ENCODE measurements at places on chromosomes 13 and 19.

DNA sequence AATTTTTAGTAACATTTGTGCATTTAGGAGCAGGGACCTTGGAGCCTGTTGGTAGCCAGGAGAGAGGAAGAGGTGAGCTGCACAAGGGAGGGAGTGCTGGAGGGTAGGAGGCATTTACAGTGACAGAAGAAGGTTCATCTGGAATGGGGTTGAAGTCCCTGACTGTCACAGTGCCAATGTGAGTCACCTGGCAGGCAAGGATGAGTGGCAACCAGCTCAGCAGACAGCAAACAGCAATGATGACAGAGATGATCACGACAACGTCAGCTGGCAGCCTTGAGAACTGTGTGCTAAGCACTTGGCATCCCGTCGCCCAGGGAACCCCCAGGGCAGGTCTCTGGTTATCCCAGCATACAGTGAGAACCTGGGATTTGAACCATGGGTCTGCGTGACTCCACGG is 2.6 kb downstream of the OR10H5 start:
- H3K36me3 ChIP-seq: no peaks in the 10 kb centered on the region
- H3K4me3 ChIP-seq: no peak overlapping the region
- H3K27me3 ChIP-seq: no peaks in the 10 kb centered on the region
- no peak overlapping the region for H3K27ac ChIP-seq

- peaks cover 6% of the 10 kb centered on the region for H3K27me3 ChIP-seq
- no peak overlapping the region for H3K4me3 ChIP-seq
- H3K27ac ChIP-seq: no peak overlapping the region
- peaks cover 3% of the 10 kb centered on the region for H3K4me1 ChIP-seq
Observed at GRCh38 chr19:8654591-8655339, 24.3 kb downstream of the NFILZ start.

GRCh38 chr13:41502673-41503072 is 45.3 kb downstream of the RGCC start:
- H3K4me3 ChIP-seq: no peak overlapping the region
- no peaks in the 10 kb centered on the region for H3K36me3 ChIP-seq
- DNase-seq: no peak
- H3K27me3 ChIP-seq: no peaks in the 10 kb centered on the region
- H3K4me1 ChIP-seq: no peaks in the 10 kb centered on the region

- H3K27me3 ChIP-seq: no peaks in the 10 kb centered on the region
- H3K27ac ChIP-seq: no peak overlapping the region
- DNase-seq: no peak
- no peaks in the 10 kb centered on the region for H3K36me3 ChIP-seq
- H3K4me3 ChIP-seq: no peak overlapping the region
- H3K4me1 ChIP-seq: peaks cover 41% of the 10 kb centered on the region
Observed at GRCh38 chr13:48502601-48503319, 30.1 kb downstream of the RCBTB2 start.

DNA sequence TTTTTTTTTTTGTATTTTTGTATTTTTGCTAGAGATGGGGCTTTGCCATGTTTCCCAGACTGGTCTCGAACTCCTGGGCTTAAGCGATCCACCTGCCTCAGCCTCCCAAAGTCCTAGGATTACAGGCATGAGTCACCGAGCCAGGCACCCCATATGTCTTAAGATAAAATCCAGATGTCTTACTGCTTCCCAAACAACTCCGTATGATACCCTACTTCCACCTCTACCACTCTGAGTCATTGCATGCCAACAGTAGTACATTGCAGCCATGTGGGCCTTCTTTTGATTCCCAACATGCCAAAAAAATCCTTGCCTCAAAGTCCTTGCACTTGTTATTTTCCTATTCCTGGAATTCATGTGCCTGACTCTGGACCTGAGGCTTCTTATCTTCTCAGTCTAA is 799.2 kb downstream of the GPC5 start:
- DNase-seq: no peak
- H3K36me3 ChIP-seq: no peaks in the 10 kb centered on the region
- no peak overlapping the region for H3K27ac ChIP-seq
- H3K4me3 ChIP-seq: no peak overlapping the region
- no peaks in the 10 kb centered on the region for H3K27me3 ChIP-seq
